ENCODE measurements at places on chromosomes 3 and 15.

DNA sequence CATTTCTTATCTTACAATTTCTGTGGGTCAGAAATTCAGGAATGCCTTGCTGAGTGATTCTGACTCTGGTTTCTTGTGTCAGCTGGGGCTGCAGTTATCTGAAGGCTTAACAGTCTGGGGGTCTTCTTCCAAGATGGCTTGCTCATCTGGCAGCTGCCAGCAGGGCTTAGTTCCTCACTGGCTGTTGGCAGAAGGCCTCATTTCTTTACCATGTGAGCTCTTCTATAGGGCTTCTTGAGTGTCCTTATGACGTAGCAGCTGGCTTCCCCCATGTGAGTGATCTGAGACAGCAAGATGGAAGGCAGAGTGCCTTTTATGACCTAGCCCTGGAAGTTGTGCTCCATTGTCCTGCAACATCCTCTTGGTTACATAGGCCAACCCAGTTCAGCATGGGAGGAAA, 82.0 kb upstream of the PDZRN3 start:
- peak; percentile 49 for DNase-seq

- no peak for DNase-seq
Measured at GRCh38 chr15:100853676-100854440, 25.8 kb upstream of the ALDH1A3 start.

DNA sequence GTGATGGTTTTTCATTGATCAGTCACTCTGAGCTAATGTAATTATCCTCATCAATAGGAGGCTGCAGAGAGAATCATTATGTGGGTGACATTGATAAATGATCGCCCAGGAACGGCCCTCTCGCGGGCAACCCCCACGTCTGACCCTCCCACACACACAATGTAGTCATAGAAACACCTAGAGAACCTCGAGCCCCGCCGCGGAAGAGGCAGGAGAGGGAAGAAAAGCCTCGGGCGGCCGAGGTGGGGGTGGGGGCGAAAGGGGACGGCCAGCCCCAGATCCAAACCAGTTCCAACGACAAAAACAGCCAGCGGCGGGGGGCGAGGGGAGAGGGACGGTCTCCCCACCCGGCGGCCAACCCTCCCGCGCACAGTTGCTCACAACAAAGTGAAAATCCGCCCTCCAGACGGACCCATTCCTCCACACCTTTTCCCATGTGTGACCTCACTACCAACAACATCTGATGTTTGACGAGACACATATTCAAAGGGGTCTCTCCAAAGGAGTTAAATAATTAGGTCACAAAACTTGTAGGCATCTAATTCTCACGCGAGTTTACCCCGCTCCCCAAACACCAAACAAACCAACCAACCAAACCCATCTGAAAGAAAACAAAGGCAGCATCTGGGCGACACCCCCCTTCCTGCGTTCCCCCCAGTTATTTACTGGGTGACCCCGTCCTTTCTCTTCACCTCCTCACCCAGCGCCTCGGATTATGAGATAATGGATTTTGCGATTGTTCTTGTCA, 213.0 kb downstream of the MEIS2 start:
- DNase-seq: peak; percentile 91

DNA sequence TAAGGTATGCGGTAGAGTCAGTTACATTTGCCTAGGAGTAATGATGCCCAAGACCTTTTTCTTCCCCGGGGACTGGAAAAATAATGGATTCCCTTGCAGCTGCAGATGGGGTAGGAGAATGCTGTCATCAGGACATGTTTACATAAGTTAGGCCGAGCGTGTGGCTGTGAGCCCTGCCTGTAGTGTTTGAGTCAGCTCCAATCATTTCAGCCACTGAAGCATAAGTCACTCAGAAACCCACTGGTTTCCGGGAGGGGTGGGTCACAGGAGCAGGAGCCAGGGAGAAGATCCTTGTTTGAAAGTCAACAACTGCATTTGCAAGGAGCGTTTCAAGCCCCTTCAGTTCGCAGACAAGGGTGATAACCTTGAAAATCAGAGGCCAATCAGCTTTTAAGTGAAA, 562.3 kb downstream of the MCTP2 start:
- no peak for DNase-seq

GRCh38 chr15:55858661-55859060, 115.7 kb upstream of the PRTG start:
- no peak for DNase-seq

DNA sequence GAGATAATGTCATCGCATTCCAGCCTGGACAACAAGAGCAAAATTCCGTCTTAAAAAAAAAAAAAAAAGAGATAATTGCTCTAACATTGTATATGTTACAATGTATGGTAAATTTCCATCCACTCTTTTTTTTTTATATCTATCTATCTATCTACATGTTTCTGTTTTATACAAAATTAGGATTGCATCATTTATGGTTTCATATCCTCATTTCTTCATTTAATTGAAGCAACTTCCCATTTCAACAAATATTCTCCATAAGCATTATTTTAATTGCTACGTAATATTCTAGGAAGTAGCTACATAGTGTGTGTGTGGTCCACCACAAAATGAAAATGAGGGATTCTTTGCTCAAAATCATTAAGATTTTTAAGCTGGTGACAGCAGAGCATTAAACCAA, 18.4 kb downstream of the RBP1 start:
- DNase-seq: no peak

DNA sequence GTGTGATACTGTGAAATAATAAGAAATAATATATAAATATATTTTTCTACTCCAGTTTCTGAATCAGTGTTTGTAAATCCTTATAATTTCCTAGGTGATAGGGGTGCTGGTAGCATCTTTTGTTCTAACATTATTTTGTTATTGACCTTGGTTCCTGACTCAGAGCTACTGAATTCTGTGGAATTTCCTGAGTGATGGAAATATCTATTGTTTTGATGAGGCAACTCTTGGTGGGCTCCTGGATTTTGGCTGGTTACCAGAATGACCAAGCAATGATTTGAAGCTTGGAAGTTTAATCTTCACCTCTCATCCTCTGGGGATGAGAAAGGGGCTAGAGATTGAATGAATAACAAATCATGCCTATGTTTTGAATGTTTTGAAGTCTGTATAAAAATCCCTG, 377.3 kb downstream of the LPP start:
- no peak for DNase-seq

DNA sequence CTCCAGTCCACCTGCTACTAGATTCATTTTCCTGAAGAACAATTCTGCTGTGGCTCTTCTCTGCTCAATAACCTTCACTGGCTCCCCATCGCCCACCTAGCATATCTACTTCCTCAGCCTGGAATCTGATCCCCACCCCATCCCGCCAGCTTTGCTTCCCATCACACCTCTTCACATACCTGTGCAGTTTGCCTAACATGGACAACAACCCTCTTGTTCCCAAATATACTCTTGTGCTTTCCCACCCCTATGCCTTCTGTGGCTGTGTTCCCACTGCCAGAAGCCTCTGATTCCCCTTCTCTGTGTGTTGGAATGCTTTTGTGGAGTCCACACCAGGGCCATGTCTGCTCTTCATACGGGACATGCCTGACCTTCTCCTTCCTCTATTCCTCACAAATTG, 29.5 kb downstream of the CMTM7 start:
- no peak for DNase-seq

GRCh38 chr3:52270252-52270754, 8.1 kb downstream of the WDR82 start:
- no peak for DNase-seq

DNA sequence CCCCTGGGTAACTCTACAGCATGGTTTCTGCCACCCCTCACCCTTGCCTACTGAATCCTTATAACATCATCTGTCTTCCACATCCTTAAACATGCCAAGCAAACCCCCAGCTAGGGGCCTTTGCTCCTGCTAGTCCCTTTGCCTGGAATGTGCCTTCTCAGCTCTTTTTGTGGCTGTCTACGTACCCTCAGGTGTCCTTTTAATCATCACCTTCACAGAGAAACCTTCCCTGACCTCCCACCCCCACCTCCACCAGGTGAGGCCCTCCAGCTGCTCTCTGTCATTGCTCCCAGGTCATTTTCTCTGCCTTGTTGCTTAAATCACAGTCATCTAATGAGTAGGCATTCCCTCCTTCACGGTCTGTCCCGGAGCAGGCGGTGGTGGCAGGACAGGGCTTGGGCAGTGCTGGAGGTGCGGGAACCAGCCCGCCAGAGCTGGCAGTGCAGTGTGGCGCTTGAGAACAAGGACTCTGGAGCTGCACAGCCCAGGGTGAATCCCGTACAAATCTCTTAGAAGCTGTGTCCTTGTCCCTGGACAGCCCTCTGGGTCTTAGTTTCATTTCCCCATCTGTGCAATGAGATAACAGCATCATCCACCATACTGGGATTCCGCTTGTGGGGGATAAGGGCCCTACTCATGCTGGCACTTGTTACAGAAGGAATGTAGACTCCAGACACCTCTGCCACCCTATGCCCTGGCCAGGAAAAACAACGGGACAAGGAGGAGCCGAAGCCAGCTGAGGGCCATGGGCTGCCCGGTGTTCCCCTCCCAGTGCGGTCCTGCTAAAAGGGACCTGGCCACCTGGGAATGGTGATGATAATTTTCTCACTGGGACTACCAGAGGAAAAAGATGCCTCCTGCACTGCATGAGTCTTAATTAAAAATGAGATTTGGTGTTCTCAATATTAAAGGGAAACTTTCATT, 52.1 kb upstream of the IQSEC1 start:
- DNase-seq: peak; percentile 60

- no peak for DNase-seq
Measured at GRCh38 chr3:150256318-150256717, 151.8 kb upstream of the TSC22D2 start.

- DNase-seq: no peak
Measured at GRCh38 chr15:98394546-98394945, 253.8 kb upstream of the IGF1R start.

DNA sequence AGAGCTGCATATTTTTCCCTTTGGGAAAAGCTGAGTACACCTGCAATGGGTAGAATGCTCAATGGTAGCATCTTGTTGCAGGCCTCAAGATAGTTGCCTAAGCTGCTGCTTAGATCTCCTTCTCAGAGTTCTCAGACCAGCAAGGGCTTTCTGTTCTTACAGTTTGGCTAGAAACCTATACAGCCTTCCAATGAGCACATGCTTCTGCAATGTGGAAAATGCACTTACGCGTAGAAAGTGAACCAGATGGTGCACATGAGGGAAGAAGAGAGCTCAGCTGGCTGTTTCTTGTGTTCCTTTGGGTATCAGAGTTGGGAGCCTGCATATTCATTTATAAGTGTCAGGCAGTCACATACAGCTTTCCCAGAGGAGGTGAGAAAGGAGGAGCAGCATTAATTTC, 136.4 kb downstream of the B3GALNT1 start:
- DNase-seq: peak; percentile 28

DNA sequence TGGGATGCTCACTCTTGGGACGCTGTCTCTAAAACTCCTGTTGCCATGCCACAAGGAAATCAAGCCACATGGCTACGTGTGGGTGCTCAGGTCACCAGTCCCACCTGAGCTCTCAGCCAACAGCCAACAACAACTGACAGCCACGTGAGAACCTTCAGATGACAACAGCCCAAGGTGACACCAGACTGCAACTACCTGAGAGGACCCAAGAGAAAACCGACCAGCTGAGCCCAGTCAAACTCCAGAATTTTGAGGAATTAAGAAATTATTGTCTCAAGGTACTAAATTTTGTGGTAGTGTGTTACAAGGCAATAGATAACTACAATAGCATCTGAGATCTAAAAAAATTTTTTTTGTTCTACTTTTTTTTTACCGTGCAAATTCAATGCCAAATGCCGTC, 75.2 kb downstream of the ITGA11 start:
- DNase-seq: no peak

GRCh38 chr3:64431526-64432091, 206.3 kb upstream of the PRICKLE2 start:
- no peak for DNase-seq

- peak; percentile 95 for DNase-seq
Measured at GRCh38 chr15:51681303-51681963, at the start of gene SCG3. Gene SCG3, plus strand, starts transcription at chr15:51681503. Its CDS starts 253 bp downstream, at chr15:51681756.

- DNase-seq: peak; percentile 54
Measured at GRCh38 chr3:85591451-85591850, 632.7 kb downstream of the CADM2 start.

DNA sequence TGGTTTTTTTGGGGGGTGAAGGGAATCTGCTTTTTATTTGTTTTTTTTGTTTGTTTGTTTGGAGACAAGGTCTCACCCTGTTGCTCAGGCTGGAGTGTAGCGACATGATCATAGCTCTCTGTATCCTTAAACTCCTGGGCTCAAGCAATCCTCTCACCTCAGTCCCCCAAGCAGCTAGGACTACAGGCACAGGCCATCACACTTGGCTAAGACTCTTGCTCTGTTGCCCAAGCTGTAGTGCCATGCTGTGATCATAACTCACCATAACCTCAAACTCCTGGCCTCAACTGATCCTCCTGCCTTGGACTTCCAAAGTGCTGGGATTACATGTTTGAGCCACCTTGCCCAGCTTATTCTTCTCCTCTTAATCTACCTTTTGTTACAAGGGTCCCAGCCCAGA, 31.8 kb downstream of the GPR176 start:
- no peak for DNase-seq

DNA sequence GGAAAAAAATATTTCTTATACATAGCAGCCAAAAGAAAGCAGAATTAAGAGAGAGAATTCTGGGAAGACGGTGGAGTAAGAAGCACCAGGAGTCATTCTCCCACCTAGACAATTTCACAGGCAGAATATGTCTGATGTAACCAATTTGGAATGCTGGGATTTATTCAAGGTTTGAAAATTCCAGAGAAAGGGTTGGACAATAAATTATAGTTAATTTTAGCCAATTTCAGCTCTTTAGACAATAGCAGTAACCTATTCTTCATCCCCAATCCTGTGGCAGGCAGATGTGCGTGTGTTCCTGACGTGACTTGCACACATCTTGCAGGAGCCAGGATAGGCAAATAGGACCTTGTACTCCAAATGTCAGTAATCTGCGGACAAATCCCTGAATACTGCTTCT, 541.0 kb upstream of the NAALADL2 start:
- no peak for DNase-seq

DNA sequence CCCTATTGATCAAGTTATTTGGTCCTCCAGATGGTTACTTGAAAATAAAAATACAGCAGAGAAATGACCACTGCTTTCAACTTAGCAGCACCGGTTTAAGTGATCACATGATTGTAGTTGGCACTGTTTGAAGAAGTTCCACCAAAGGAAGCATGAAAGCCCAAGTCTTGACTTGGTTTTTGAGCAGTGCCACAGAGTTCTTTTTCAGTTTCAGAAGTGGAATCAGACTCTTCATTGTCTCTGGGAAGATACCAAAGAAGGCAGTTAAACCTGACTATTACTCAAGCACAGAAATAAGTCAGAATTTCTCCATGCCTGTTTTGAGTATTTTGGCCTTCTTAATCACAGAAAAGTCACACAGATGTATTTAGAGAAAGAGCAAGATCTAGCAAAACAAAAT, 66.7 kb downstream of the BBX start:
- no peak for DNase-seq

DNA sequence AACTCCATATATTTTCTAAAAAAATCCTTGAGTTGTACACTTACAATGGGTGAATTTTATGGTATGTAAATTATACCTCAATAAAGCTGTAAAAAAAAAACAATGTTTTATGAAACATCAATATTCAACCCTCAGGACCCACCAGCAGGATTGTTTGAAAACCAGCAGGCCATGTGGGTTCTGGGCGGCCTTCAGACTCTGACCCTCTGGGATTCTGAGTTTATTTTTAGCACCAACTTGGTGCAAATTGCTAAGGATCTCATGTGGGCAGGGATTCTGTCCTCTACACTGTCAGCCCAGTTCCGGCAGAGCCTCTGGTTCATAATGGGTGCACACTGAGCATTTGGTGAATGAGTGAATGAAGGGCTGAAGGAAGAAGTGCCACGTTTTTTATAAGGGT, 24.2 kb upstream of the TSEN2 start:
- no peak for DNase-seq

Data from NCI-H82 (cell line).